Dermis blood vessel endothelial cell (primary cell): ENCODE measurements at places on chromosomes 5 and 9. TPM values are rescaled to one million over a fixed set of nuclear protein-coding genes. Genes with fewer than 3 reads are reported as not detected.

DNA sequence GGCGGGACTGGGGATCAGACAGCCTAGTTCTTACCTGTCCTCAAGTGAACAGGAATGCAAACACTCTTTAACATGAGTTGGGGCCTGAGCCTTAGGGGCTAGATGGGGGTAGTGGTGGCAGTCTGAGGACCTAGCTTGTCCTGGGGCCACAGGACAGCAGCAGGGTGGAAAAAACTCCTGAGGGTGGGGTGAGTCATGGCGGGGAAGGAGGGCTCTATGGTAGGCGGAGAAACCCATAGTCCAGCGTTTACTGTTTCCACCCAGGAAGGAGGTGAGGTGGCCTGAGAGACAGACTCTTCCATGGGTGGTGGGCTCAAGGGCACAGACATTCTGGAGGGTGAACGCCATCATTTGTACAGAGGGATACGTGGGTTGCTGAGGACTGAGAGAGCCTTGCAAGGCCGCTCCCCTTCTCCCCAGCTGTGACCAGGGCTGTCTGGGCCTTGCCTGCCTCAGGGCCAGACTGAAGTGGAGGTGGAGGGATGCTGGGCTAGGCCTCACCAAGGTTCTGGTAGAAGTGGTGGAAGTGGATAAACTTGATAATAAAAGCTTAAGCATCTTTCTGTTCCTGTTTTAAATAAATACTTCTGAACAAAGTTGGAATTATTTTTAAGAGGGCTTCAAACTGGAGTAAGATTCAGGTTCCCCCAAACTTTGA is 1.1 kb upstream of the TSPAN17 start:
- DNase-seq = no peak

Gene KIF4B
- 0.17 and 0.42 TPM in 2 replicates for total RNA-seq

Gene SREK1
- total RNA-seq = 55.8 and 83.4 TPM in 2 replicates

Gene PCDHGA5
- 0.74 and 0.85 TPM in 2 replicates for total RNA-seq

Gene TARS1
- 196 and 227 TPM in 2 replicates for total RNA-seq

DNA sequence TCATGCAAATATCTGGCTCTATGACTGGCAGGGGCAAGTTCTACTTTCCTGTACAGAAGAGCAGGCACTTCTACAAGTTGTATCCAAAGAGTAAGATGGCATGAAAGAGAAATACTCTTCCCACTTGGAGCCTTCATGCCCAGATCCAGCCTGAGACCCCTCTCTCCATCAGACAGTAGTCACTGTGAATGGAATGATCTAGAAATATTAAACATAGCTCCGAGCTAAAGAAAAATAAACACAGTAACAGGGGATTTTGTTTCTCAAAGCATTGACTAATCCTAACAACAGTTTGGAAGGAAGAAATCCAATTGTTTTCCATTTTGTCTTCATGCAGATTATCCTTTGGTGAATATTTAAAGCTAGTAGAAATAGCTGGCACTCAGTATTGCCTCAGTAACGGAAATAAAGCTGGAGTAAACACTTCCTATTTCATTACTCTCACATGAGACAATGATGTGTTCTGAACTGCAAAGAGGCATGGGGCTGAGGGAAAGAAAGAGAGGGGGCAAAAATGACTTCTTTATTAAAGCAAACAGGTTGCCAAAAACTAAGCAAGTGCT is 100.0 kb downstream of the SEMA5A start:
- no peak for DNase-seq

DNA sequence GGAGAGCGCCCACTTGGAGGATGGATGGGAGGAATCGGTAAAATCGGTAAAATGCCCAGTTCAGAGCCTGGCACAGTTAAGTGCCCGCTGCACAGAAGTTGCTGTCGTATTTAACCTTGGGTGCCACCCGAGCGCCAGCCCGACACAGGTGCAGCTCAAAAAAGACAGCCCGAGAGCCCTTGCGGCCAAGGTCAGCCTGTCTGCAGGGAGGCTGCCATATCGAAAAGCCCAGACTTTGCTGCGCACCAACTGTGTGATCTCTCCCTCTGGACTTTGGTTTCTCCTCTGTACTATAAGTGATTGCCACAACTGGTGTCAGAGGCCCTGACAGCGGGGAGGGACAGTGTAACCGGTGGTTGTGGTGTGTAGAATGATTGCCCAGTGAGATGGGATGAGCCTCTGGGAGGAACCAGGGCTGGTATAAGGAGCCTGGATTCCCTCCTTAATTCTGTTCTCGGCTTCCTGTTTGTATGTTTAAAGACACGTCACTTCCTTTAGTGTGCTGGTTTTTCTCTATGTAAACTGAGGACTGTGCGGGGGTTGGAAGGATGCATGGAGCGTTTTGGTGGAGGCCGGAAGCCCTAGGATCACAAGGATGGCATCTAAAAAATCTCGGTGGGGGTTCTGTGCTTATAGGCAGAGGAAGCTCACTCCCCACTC is 792 bp downstream of the NTMT1 start:
- DNase-seq = peak; percentile 42

Gene DOCK8
- total RNA-seq = 4.4 and 6.8 TPM in 2 replicates

GRCh38 chr9:105833271-105833975 is 139.1 kb downstream of the TMEM38B start:
- no peak for DNase-seq

- peak; percentile 57 for DNase-seq
Observed at GRCh38 chr9:121582641-121583040, 68.8 kb upstream of the DAB2IP start.

- no peak for DNase-seq
Observed at GRCh38 chr5:113122053-113122452, 145.5 kb downstream of the DCP2 start.

Gene THG1L
- 4.4 and 7.1 TPM in 2 replicates for total RNA-seq

Gene PTGDS
- total RNA-seq = 0.17 and 0.60 TPM in 2 replicates

GRCh38 chr9:109110329-109111021 is 9.3 kb downstream of the TMEM245 start:
- peak; percentile 78 for DNase-seq

DNA sequence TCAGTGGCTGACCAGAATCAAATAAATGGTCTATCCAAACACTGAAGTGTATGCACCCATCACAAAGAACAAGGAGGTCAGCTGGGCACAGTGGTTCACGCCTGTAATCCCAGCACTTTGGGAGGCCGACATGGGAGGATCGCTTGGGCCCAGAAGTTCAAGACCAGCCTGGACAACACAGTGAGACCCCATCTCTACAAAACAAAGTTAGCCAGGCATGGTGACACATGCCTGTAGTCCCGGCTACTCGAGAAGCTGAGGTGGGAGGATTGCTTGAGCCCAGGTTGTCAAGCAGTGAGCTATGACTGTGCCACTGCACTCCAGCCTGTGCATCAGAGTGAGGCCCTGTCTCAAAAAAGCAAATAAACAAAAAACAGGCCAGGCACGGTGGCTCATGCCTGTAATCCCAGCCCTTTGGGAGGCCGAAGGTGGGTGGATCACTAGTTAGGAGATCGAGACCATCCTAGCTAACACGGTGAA is 40.5 kb downstream of the SEMA4D start:
- no peak for DNase-seq

Gene RGS7BP
- total RNA-seq = 0.17 and 0.19 TPM in 2 replicates

Gene PDE6A
- 0.05 TPM in 1 of 2 replicates, not detected in the other for total RNA-seq

Gene CATSPER3
- total RNA-seq = 0.34 TPM in 1 of 2 replicates, not detected in the other

DNA sequence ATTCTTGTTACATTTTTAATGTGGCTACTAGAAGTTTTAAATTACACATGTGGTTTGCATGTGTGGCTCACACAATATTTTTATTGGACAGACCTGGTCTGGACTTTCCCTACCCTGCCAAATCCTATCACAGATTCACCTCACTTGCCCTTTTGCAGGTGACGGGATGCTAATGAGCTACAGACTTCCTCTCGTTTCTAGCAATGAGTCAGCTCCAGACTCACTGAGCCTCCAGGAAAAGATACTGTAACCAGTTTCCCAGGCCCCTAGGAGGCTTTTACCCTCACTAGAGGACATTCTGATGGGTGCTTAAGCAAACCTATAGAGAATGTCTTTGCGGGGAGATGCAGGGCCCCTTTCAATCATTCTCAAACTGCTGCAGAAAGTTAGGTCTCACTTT is 135.4 kb downstream of the WDR41 start:
- DNase-seq = peak; percentile 34

DNA sequence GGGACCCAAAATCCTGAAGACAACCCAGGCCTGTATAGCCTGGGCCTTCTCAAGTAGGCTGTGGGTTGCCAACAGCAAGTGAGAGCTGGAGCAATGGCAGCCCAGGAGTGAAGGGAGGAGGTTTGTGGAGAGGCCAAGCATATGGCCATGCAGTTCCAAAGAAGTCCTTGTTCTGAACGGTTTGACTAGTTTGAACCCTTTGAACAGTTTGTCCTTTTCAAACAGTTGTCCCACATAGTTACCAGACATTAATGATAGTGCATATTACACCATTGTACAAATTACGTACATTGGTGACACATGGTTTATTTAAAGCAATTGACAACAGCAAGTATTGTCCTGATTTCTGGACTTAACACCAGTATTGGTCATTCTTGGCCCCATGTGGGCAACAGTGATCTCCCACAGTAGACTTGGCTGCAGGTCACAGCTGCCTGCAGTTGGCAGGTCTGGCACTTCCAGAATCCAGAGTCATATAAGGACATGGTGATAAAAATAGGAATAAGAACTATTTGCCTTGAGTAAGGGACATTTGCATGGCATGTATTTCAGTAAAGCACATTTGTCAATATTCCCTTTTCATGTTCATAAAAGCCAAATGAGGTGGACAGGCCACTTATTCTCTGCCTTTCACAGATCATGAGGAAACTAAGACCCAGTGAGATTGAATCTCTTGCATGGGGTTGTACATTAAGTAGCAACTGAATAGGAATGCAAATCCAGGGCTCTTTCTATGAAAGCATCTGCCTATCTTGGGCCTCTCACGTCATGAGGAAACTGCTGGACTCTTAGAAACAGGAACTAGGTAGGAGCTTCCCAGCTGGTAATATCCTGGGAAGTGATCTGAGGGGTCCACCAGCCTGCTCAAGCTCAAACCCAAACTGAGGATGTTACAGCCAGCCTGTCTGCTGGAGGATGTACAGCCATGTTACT is 30.3 kb downstream of the SLC25A48 start:
- no peak for DNase-seq

DNA sequence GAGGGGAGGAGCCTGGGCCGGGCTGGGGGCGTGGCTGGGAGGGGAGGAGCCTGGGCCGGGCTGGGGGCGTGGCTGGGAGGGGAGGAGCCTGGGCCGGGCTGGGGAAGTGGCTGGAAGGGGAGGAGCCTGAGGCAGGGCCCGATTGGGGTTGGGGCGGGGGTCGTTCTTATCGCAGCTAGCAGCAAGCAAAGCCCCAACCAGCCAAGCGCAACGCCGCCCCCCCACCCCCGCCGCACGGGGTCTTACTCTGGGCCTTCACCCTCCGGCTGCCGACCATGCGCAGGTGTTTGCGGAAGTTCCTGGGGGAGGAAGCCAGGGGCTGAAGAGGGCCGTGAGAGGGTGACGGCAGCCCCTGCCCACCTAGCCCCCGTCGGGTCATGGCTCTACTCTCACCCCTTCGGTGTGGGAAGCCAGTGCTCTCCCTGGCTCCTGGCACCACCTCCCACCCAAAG is 5.0 kb downstream of the NSMF start:
- DNase-seq = peak; percentile 62

- no peak for DNase-seq
Observed at GRCh38 chr9:111094433-111094924, 56.2 kb upstream of the LPAR1 start.

Gene CEP78
- total RNA-seq = 18.5 and 29.8 TPM in 2 replicates

GRCh38 chr9:94645901-94646300 is 6.6 kb upstream of the FBP1 start:
- no peak for DNase-seq

- DNase-seq = no peak
Observed at GRCh38 chr9:13991395-13991794, 322.5 kb downstream of the NFIB start.

DNA sequence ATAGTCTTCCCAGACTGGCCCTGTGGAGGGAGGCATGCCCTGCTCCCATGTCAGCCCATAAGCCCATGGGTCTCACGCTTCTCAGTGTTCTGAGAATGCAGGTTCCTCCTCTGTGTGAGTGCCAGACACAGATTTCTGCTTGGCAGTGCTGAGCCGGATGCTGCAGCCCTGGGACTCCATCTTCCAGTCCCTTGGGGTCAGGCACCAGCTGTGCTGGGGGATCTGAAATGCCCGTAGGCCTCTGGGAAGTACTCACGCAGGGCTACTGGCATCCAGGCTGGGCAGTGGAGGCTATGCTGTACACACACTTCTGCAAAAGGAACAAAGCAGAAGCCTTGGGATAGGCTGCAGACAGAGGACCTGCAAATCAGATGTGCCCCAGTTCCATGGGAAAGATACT is 1944.6 kb downstream of the EFNA5 start:
- no peak for DNase-seq

Gene RANBP17
- 8.7 and 16.3 TPM in 2 replicates for total RNA-seq

- no peak for DNase-seq
Observed at GRCh38 chr5:30808996-30809395, 384.5 kb upstream of the CDH6 start.

Gene PTRH1
- 22.3 and 24.7 TPM in 2 replicates for total RNA-seq

Gene PTGES
- total RNA-seq = 0.47 and 0.51 TPM in 2 replicates

GRCh38 chr9:91418215-91418610 is 5.4 kb downstream of the NFIL3 start:
- DNase-seq = no peak

- no peak for DNase-seq
Observed at GRCh38 chr9:96116275-96117064, 185.5 kb downstream of the HSD17B3 start.

DNA sequence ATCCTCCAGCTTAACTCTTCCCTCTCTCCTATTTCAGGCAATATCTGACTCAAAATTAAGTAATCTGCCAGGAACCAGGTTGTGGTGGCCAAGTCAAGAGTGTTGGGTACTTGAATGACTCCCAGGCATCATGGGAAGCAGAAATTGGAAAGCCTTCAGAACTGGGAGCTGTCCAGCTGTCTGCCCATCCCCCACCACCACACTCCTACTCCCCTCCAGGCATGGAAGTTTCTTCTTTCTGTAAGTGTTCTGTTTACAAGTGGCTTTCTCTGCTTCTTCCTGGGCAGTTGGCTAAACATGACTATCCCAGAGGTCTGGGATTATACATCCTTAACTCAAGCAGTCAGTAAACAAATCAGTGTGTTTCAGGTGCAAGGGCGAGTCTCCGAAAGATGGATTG is 14.6 kb upstream of the PBX3 start:
- no peak for DNase-seq

Gene PDLIM7
- total RNA-seq = 38.3 and 73.0 TPM in 2 replicates

GRCh38 chr9:31799953-31800609 is 584.4 kb upstream of the ACO1 start:
- DNase-seq = peak; percentile 71

Gene SERF1A
- total RNA-seq = 5.4 and 13.8 TPM in 2 replicates

Gene SOX30
- under 0.01 and 0.09 TPM in 2 replicates for total RNA-seq

- DNase-seq = peak; percentile 89
Observed at GRCh38 chr5:115169487-115170133, at the start of gene TRIM36. TRIM36 (minus strand) TSS chr5:115169908; CDS start chr5:115169634, 274 bp downstream.

DNA sequence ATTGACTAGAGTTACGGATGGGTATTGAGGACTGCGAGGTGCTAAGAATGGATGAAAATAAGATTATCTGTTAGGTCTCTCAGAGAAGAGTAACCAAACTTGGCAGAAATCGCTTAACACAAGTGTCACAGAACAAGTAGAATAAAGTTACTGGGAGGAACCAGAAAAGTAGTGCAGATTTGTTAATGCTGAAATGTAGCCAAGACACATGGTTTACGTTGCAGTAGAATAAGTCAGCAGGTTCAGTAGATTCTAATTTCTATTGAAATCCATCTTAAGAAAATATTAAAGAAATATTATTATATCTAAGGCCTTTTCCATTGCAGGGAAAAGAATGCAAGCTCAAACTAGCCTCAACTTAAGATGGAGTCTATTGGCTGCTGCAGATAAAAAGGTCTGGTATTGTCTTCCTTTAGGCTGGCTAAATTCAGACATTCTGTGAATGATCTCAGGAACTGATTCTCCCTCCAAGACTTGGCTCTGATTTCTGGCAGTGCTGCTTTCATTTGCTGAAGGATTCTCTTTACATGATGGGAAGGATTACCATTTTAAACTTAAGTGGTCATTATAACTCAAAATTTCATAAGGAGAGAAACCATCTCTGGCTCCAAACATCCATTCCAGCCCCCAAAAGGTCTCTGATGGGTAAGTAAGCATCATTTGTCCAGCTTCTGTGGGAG is 314.9 kb downstream of the MARCHF11 start:
- no peak for DNase-seq
